Effector memory CD8-positive, alpha-beta T cell (primary cell): ENCODE measurements at places on chromosomes 4 and X.

- DNase-seq = no peak
Measured at GRCh38 chrX:332916-333610, 14.5 kb upstream of the GTPBP6 start.

DNA sequence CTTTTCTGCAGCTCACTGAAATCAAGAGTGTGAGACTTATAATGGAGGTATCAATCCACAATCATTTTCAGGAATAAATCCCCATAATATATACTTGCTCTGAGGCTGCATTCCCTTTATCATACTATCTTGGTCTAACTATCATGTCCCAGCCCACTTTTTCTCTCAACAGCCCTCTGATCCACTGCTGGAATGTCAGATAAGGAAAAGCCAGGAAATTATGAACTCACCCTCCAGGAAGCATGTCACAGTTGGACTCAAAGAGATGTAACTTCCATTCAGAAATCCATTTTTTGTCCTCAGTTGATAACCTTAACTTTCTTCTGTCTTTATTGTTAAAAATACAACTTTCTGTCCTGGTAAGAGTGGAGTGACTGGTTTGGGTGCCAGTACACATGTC is 144.9 kb downstream of the PCDH19 start:
- DNase-seq = no peak

DNA sequence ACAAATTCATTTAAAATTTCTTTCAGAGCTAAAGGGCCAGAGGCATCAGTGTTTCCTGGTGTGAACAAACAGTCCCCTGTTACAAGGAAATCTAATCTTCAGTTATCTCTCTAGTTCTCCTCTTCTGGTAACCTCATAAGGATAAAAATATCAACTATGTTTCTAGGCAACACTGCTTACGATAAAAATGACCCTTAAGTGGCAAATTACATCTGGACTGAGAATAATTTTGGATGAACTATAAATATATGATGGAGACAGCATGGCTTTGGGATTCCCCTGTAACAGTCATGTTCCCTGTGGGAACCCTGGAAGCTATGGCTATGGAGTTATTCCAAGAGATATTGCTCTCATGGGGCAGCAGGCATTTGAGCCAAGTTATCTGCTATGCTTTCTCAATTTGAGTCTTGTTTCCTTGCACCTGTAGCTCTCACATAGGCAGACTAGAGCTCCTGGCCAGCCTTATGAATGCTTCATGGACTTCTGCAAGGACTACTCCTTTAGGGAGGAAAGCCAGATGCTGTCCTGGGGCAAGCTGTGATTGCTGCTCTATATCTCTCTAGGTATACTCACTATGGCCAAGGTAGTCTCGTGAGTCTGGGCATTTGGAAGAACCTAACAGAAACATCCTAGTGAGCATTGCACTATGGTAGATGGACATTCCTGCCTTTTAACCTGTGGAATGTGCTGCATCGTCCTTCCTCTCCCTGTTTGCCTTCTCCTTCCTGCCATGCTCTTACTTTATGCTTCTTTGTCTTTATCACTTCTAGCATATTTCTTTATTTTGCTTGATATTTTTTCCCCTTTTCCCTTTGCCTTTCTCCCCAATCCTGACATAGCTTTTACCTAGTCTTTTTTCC is 14.2 kb downstream of the C4orf33 start:
- DNase-seq = no peak

DNA sequence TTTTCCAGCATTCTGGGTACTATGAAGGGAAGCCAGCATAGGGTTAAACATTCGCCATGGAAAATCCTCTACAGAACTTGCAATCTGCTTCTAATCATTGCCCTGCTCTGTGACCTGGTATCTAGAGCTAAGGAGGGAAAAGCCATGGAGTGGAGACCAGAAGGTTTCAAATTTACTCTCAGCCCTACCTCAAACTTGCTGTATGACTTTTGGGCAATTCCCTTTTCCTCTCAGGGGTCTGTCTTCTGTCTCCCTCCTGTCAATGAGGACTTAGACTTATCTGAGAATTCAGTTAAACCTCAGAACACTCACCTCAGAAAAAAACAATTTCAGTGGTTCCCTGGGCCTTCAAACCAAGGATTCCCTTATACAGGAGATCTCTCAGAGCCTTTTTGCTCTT is 29.1 kb downstream of the ARHGEF9 start:
- no peak for DNase-seq

- DNase-seq = no peak
Measured at GRCh38 chr4:25440478-25441030, 63.5 kb downstream of the ANAPC4 start.

DNA sequence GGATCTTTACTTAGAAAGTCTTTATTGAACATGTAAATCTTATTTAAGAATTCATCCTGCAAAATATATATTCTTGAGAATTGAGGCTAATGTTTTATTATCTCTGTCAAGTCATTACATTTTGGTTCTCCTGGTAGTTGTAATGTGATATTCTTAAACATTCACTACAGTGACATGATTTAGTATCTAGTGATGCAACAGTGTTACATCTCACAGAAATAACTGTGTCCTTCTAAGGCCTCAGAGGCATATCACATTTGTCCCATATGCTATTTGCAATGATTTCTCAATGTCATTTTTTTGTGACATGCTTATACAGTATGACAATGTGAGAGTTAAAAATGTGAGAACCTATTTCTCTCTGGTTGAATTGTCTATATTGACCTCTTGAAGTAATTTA is 34.1 kb downstream of the PRRG1 start:
- DNase-seq = no peak
